ENCODE measurements at places on chromosomes 4 and X.

GRCh38 chr4:87884976-87885549, 52.3 kb downstream of the MEPE start:
- no peak for DNase-seq

DNA sequence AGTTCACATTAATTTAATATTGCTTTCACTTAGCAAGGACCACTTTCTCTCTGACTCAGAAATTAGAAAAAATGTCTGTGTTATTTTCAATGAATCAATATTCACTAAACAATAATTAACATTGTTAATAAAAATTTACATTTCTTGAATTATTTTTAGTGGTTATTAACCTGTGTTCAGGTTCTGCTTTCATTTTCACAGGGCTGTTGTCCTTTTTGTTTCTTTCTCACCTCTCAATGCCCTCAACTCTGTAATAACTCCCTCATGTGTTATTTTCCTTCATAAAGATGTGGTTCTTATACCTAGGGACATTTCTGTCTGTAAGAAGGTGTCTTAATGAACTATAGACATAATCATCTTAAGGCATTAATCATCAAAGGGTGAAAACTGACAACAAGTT, 43.1 kb upstream of the PRR27 start:
- no peak for DNase-seq

GRCh38 chr4:77384094-77384493, 221.5 kb upstream of the CXCL13 start:
- DNase-seq: no peak

- no peak for DNase-seq
Observed at GRCh38 chrX:84175958-84176357, 12.0 kb downstream of the RPS6KA6 start.

DNA sequence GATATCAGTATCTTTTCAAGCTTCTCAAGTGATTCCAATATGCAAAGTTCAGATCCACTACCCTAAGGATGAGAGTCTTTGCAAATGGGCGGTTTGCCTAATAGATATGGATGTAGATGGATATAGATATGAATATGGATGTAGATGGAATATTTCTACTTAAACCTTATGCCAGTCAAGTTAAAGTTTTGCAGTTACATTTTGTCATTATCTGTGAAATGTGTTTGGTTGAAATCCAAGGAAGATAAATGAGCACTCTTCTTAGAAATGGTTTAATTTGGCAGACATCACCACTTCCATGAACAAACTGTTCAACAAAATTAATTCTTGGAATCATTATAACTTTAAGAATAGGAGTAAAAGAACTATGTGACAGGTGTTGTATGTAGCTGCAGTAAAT, 1066.6 kb downstream of the PCDH18 start:
- no peak for DNase-seq
